Neural progenitor cell (in vitro differentiated cells): ENCODE measurements at places on chromosomes 6 and 20. TPM values are rescaled to one million over a fixed set of nuclear protein-coding genes. Genes with fewer than 3 reads are reported as not detected.

DNA sequence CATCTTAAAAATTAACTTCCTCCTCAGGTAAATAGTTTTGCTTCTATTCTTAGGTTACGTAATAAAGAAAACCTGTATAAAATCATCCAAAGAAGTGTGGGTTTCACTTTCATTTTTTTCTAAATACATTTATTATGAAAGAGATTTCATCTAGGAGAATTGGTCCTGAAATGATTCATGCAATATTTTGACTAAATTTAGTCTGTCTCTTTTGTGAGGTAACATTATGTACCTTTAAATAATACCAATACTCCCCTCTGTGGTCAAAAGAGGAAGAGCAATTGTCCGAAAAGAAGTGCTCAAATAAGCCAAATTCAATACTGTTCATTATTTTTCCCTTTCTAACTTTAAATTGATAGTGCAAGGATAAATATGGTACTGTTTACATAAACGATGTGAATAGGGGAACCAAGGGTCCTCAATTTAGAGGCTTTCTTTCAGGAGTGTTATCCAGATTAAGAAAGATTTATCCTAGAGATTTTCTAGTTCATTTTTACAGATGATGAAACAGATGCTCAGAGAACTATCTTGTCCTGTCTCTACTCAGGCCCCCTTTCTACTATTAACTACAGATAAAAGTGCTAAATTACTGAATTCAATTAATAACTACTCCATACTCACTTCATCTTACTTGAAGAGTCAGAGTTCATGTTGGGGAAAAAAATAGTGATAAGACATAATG, 26.2 kb downstream of the CYP39A1 start:
- DNase-seq: peak; percentile 13
- H3K27me3 ChIP-seq: no peaks in the 10 kb centered on the region
- no peak overlapping the region for H3K27ac ChIP-seq
- H3K4me1 ChIP-seq: no peaks in the 10 kb centered on the region

DNA sequence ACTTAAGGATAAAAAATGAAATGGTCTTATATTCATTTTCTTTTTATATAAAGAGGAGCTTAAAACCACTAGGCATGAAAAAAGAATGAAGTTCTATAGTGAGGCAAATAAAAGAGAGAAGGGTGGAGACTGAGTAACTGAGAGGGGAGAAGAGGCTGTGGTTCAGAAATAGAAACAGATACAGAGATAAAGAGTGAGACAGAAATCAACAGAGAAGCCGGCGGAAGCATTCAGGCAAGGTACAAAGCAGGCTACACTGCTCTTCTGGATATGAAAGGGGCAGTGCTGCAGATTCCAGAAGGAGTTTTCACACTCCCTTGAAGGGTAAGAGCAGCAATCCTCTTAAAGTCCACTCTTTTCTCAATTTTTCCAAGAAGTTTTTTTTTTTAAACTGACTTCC, 29.9 kb downstream of the NFATC2 start:
- no peak overlapping the region for H3K4me3 ChIP-seq
- no peak overlapping the region for H3K27ac ChIP-seq
- H3K27me3 ChIP-seq: no peaks in the 10 kb centered on the region
- H3K4me1 ChIP-seq: no peaks in the 10 kb centered on the region
- H3K36me3 ChIP-seq: no peaks in the 10 kb centered on the region

DNA sequence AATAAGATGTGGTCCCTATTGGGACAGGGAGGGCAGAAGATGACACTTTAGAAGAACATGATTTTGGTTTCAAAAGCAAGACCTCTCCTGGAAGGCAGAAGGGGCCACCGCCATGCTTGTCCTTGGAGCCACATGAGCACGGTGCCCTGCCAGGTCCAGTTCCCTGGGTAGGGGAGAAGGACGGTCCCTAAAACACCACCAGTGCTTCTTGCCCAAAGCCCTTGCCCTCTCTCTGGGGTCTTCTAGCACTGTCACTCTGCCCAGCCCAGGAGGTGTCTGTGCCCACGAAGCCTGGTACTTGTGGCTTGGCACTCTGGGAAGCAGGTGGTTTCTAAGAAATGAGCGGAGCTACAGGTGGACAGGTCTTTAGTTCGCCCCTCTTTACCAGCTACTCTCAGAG, 46.0 kb downstream of the PLCG1 start:
- peaks cover 10% of the 10 kb centered on the region for H3K4me1 ChIP-seq
- no peak overlapping the region for H3K4me3 ChIP-seq
- no peak for DNase-seq

DNA sequence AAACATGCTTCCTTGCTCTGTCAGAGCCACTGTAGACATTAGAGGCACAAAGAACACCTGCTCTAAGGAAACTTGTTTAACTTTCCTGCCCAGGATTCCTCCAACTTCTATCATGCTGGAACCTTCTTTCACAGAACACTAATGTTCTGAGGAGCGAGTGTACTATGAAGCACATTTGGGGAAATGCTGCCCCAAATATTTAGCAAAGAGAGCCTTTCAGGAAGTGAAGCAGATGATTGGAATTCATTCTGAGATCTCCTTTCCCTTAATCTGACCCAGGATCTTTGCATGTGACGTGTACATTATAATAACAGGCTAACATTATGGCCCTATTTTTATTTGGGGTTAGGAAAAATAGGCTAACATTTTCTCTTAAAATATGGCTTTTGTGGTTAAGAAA, 21.0 kb upstream of the FYN start:
- H3K4me3 ChIP-seq: no peak overlapping the region
- no peak for DNase-seq
- no peaks in the 10 kb centered on the region for H3K36me3 ChIP-seq
- no peak overlapping the region for H3K27ac ChIP-seq
- peaks cover 26% of the 10 kb centered on the region for H3K4me1 ChIP-seq
- H3K27me3 ChIP-seq: peaks cover 87% of the 10 kb centered on the region

DNA sequence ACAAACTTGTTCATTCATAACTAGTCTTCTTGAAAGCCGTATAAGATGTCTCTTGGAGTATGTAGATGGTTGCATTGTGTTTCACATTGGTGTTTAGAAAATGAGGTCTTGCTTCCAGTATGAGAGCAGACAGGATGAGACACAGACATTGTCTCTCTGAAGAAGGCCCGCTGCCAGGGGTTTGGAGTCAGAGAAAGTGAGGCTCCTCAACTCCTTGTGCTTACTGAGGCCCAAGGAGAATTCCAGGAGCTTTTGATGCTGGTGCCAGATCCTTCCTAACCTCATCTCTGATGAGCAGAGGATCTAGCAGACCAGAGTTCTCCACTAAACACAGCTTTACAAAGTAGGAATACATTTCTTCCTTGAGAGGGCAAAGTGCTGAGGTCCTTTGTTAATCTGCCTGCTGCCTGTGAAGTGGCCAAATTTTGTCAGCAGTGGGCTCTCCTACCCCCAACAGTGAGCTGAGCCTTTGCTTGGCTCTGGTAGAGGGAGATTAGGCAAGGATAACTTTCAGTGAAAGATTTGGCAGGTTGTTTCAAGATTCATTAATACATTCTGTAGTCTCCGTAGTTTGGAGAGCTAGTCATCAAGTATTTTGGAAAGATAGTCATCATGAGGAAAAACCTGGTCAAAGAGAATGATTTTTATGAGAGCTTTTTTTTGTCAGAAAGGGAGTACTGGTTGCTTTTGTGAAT, 9.7 kb downstream of the MAPRE1 start:
- H3K4me1 ChIP-seq: peaks cover 7% of the 10 kb centered on the region
- no peak overlapping the region for H3K27ac ChIP-seq
- peaks cover 10% of the 10 kb centered on the region for H3K36me3 ChIP-seq

- no peak for DNase-seq
- H3K4me1 ChIP-seq: peaks cover 5% of the 10 kb centered on the region
- no peaks in the 10 kb centered on the region for H3K36me3 ChIP-seq
- H3K27ac ChIP-seq: no peak overlapping the region
- H3K27me3 ChIP-seq: no peaks in the 10 kb centered on the region
Measured at GRCh38 chr6:55011034-55011433, 163.3 kb upstream of the HCRTR2 start.

GRCh38 chr20:39874049-39874893, 814.8 kb downstream of the MAFB start:
- H3K4me1 ChIP-seq: peaks cover 32% of the 10 kb centered on the region
- DNase-seq: peak; percentile 94
- no peaks in the 10 kb centered on the region for H3K36me3 ChIP-seq
- H3K27me3 ChIP-seq: no peaks in the 10 kb centered on the region
- no peak overlapping the region for H3K4me3 ChIP-seq

- peaks cover 5% of the 10 kb centered on the region for H3K4me1 ChIP-seq
- H3K36me3 ChIP-seq: no peaks in the 10 kb centered on the region
- H3K27me3 ChIP-seq: no peaks in the 10 kb centered on the region
- no peak for DNase-seq
- no peak overlapping the region for H3K4me3 ChIP-seq
Measured at GRCh38 chr20:49622243-49622642, 54.3 kb upstream of the PTGIS start.

DNA sequence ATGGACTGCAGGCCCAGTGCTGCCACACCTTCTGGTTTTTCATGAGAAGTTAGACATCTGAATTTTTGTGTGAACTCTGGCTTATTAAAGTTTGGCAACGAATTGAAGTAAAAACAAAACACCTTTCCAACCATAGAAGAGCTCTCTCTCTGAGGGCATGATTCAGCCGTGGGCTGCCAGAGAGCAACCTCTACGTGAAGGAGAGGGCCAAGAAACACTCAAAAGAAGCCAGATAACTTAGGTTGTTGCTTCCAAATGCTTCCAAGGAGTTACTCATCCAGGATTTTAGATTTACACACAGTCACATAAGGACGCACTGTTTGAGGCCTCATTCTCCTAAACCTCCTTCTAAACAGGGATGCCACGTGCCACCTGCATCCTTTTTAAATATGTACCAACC, 65.5 kb downstream of the NRN1 start:
- H3K4me1 ChIP-seq: peaks cover 13% of the 10 kb centered on the region
- DNase-seq: no peak
- no peaks in the 10 kb centered on the region for H3K27me3 ChIP-seq
- H3K27ac ChIP-seq: no peak overlapping the region
- no peaks in the 10 kb centered on the region for H3K36me3 ChIP-seq
- H3K4me3 ChIP-seq: no peak overlapping the region

DNA sequence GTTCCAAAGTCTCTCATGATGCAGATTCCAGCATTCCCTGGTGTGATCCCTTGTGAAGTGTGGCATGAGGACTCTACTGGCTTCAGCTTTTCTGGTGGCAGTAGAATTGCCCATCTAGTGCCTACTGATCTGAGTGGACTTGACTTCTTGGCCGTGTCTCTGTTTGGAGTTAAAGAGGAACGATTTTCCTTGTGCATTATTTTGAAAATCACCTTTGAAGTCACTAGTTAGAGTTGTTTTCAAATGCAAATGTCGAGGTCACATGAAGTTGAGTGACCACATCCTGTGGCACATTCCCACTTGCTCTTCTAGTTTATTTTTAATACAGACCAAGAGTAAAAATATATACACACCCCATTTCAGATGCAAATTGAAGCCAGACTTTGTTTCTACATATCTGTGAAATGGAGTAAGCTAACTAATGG, 270.7 kb upstream of the TAB2 start:
- peaks cover 7% of the 10 kb centered on the region for H3K4me1 ChIP-seq
- H3K27ac ChIP-seq: no peak overlapping the region
- no peak for DNase-seq
- no peak overlapping the region for H3K4me3 ChIP-seq
- H3K36me3 ChIP-seq: no peaks in the 10 kb centered on the region

DNA sequence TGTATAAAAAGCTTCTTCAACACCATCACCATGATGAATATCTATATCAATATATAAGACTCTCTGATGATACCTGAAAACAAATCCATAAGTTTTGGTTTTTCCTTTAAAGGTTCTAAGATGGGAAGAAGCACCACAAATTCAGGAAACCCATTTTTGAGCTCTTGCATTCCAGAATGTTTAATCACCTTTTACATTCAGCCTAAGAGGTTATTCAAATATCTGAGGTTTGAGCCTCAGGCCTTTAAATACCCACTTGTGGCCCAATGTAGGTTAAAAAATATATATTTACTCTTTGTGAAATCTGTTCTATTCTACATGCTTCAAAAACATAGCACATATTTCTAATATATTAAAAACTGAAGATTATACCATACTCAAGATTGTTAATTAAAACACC, 17.6 kb downstream of the HDAC2 start:
- H3K4me3 ChIP-seq: no peak overlapping the region
- H3K27ac ChIP-seq: no peak overlapping the region
- no peaks in the 10 kb centered on the region for H3K4me1 ChIP-seq
- H3K27me3 ChIP-seq: no peaks in the 10 kb centered on the region
- DNase-seq: no peak
- peaks cover 59% of the 10 kb centered on the region for H3K36me3 ChIP-seq

GRCh38 chr20:46468508-46468907, 44.9 kb downstream of the ZNF334 start:
- H3K27ac ChIP-seq: no peak overlapping the region
- H3K27me3 ChIP-seq: no peaks in the 10 kb centered on the region
- H3K36me3 ChIP-seq: no peaks in the 10 kb centered on the region
- H3K4me3 ChIP-seq: no peak overlapping the region
- peak; percentile 26 for DNase-seq

- H3K27me3 ChIP-seq: peaks cover 100% of the 10 kb centered on the region
- DNase-seq: no peak
- no peak overlapping the region for H3K27ac ChIP-seq
- peaks cover 26% of the 10 kb centered on the region for H3K4me1 ChIP-seq
- no peaks in the 10 kb centered on the region for H3K36me3 ChIP-seq
Measured at GRCh38 chr6:10421921-10422736, 7.3 kb upstream of the TFAP2A start.

GRCh38 chr20:50470264-50470858, 39.8 kb upstream of the PTPN1 start:
- no peak for DNase-seq
- no peak overlapping the region for H3K27ac ChIP-seq
- no peaks in the 10 kb centered on the region for H3K27me3 ChIP-seq
- no peak overlapping the region for H3K4me3 ChIP-seq
- H3K36me3 ChIP-seq: no peaks in the 10 kb centered on the region

DNA sequence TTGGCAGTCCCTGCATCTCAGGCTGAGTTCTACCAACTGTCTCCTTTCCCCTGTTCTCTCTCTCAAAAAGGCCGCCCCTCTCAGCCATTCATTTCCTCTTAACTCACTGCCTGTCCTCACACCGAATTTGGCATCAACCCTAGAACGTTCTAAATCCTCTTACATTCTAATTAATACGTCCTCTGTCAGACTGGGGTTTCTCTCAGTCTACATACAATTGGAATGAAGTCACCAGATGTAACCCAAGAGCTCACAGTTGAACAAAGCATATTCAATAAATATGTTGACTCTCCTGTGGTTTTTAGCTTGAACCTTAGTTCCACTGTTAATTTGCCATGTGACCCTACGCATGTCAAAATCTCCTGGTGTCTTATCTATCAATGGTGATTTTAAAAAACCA, 269.6 kb downstream of the CLIC5 start:
- H3K27ac ChIP-seq: no peak overlapping the region
- H3K4me3 ChIP-seq: no peak overlapping the region
- DNase-seq: no peak
- H3K36me3 ChIP-seq: no peaks in the 10 kb centered on the region
- H3K27me3 ChIP-seq: no peaks in the 10 kb centered on the region

- no peak for DNase-seq
- H3K4me1 ChIP-seq: no peaks in the 10 kb centered on the region
- H3K4me3 ChIP-seq: no peak overlapping the region
Measured at GRCh38 chr20:58976061-58976730, 4.9 kb upstream of the NELFCD start.

Gene BICRAL
- total RNA-seq: 8.6 TPM in 2 replicates

Gene ANKRD66
- not detected in 2 replicates for total RNA-seq

Gene PRKN
- 2.2 and 2.8 TPM in 2 replicates for total RNA-seq

Gene TRAPPC3L
- total RNA-seq: not detected in 2 replicates

Gene OXT
- not detected in 2 replicates for total RNA-seq

Gene PACSIN1
- 0.41 and 1.8 TPM in 2 replicates for total RNA-seq

Gene GINM1
- total RNA-seq: 26.9 and 35.7 TPM in 2 replicates

Gene EPHA7
- 47.6 and 80.7 TPM in 2 replicates for total RNA-seq

Gene NKAIN2
- total RNA-seq: 0.37 and 0.45 TPM in 2 replicates
